ENCODE measurements at places on chromosomes 16 and 17.

DNA sequence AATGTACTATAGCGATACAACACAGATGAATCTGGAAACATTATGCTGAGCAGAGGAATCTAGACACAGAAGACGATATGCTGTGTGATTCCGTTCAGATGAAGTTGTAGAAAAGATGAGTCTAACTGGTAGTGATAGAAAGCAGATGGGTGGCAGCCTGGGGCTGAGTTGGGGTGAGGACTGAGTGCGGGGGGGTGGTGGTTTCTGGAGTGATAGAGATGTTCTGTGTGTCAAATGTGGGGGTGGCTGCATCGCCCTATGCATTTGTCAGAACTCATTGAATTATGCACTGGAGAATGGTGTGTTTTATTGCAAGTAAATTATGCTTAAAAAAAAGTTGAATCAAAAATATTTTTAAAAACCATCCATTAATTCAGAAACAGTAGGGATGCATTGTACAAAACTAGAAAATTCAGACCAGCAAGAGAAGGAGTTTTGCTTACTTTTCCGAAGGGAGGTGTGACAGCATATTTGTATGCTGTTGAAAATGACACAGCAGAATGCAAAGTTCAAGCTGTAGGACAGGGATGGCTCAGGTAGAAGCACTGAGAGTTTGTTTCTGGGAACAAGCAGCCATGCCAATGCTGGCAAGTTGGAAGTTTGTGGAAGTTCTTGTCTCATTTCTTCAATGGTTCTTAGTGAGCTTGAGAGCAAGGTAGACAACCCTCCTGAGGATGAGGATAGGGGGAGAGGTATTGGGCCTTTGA is 13.0 kb upstream of the DRG2 start:
- DNase-seq: no peak

DNA sequence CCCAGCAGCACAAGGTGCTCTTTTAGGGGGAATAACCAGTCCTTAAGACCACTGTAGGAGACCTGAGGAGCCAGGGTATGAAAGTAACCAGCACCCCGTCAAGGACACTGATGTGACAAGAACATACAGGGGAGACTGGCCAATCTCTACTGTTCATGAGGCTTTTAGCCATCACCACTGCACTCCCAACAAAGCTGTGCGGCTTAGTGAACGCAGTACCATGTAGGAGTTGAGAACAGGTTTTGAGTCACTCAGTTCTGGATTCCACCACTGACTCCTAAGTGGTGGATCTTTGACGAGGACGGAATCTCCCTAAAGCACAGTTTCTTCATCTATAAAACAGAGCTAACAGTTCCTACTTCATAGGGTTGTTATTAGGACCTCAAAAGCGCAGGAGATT is 26.8 kb downstream of the COG4 start:
- DNase-seq: no peak

- DNase-seq: no peak
Observed at GRCh38 chr17:64356776-64357175, 33.9 kb downstream of the PECAM1 start.

- no peak for DNase-seq
Observed at GRCh38 chr17:13973960-13974651, 95.2 kb upstream of the COX10 start.

GRCh38 chr17:5962371-5962770 is 107.8 kb upstream of the WSCD1 start:
- DNase-seq: no peak

DNA sequence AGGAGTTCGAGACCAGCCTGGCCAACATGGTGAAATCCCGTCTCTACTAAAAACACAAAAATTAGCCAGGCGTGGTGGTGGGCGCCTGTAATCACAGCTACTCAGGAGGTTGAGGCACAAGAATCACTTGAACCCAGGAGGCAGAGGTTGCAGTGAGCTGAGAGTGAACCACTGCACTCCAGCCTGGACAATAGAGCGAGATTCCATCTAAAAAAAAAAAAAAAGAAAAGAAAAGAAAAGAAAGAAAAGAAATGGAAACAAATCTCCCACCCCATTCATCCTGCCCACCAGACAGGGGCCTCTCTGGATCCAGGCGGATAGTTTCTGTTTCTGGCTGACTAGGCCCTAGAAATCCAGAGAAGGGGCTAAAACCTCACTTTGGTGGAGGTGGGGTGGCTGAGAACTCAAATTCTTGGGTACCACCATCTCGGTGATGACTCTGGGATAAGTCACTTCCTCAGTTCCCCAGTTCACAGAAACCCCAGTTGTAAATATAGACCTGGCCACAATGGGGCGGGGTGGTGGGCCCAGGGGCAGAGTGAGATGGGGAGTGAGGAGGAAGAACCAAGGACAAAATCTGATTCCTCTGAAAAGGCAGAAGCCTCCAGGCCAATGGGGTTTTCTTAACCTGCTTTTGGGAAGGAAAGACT is 22.2 kb downstream of the SOCS1 start:
- no peak for DNase-seq

DNA sequence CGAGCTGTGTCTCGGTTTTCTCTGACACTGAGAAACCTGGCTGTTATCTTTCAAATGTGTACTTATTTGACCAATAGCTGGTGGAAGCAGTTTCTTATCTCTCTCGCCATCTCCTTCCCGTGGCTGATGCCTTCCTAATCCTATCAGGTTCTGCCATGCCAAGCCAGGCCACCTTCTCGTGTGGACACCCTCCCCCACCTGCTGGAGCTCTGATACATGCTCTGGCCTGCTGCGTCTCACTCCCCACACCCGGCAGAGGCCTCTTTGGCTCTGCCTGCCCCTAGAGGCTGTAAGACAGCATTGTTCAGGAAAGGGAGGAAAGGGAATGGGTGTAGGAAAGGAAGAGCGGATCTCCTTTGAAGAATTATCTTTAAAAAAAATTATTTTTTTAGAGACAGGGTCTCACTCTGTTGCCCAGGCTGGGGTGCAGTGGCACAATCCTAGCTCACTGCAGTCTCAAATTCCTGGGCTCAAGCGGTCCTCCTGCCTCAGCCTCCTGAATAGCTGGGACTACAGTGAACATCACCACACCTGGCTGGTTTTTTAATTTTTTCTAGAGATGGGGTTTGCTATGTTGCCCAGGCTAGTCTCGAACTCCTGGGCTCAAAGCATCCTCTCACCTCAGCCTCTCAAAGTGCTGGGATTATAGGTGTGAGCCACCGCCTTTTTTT is 7.5 kb upstream of the ARMC5 start:
- DNase-seq: peak; percentile 80
